ENCODE measurements at places on chromosomes 3 and 15.

- DNase-seq: peak; percentile 15
These were observed 189.2 kb upstream of the FEZF2 start for GRCh38 chr3:62562596-62562995.

GRCh38 chr3:59117396-59117795, 67.6 kb upstream of the CFAP20DC start:
- DNase-seq: no peak

- DNase-seq: no peak
These were observed 124.2 kb downstream of the EEFSEC start for GRCh38 chr3:128277378-128278069.

DNA sequence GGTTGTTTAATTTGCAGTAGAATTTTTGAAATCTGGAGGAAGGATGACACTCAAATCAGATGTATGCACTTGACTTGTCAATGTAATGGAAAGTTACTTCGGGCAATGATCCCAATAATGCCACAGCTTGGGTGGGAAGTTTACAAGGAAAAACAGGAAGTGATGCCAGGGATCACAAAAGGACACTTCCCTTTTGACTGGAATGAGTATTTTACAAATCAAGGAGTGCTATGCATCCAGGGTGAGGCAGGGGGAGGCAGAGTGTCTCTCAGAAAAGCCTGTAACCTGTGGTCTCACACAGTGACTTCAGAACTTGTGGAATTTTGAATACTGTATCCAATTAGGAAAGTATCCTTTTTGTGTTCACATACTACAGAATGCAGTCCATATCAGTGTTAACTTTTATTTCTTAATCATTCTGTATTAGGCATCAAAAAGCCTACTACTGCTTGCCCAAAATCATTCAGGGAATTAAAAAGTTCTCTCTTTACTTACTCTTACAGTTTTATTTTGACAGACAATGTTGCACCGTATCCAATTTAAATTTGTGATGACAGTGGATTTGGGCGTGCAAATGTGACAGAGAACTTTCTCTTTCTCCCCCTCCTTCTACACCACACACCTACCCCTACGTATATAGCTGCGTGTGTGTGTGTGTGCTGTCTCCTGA, 445.1 kb downstream of the MECOM start:
- peak; percentile 84 for DNase-seq

- DNase-seq: no peak
These were observed 36.1 kb downstream of the TRANK1 start for GRCh38 chr3:36908647-36909180.

- DNase-seq: no peak
These were observed 37.8 kb downstream of the PTH1R start for GRCh38 chr3:46915297-46915822.

GRCh38 chr3:19267040-19267439, 118.7 kb downstream of the KCNH8 start:
- no peak for DNase-seq

DNA sequence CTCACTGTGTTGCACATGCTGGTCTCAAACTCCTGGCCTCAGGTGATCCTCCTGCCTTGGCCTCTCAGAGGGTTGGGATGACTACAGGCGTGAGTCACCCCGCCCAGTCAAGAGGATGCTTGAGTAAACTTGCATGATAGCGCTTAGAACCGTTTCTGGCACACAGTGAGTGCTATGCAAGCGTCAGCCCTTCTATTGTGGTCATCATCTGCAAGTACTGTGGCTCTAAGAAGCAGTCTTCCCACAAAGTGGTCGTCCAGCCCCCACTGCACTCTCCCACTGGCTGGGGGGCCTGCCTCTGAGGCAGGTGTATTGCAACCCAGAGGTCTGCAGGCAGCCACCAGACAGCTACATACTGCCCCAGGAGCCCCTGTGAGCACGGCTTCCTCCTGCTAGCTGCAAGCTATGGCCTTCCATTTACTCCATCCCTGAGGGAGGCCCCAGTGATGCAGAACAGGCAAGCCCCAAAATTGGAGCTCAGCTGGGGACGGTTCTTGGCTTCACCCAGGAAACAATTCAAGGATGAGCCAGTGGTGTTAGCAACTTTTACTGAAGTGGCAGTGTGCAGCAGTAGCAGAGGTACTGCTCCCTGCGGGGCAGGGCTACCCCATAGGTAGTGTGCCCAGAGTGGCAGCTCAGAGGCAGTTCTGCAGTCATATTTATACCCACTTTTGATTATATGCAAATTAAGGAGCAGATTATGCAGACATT, 95.4 kb downstream of the LSM3 start:
- DNase-seq: peak; percentile 60

GRCh38 chr3:13015286-13016082, 57.7 kb downstream of the IQSEC1 start:
- DNase-seq: no peak

DNA sequence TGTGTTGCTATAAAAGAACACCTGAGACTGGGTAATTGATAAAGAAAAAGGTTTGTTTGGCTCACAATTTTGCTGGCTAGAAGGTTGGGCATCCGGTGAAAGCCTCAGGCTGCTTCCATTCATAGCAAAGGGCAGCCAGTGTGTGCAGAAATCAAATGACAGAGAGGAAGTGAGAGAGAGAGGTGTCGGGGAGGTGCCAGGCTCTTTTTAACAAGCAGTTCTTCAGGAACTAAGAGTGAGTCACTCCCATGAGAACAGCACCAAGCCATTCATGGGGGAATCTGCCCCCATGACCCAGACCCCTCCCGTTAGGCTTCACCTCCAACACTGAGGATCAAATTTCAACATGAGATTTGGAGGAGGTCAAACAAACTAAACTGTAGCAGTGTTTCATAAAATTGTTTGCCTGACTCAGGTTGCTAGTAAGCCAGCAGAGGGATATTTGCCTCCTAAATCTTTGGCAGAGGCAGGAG, 4.5 kb upstream of the PARP15 start:
- peak; percentile 96 for DNase-seq

DNA sequence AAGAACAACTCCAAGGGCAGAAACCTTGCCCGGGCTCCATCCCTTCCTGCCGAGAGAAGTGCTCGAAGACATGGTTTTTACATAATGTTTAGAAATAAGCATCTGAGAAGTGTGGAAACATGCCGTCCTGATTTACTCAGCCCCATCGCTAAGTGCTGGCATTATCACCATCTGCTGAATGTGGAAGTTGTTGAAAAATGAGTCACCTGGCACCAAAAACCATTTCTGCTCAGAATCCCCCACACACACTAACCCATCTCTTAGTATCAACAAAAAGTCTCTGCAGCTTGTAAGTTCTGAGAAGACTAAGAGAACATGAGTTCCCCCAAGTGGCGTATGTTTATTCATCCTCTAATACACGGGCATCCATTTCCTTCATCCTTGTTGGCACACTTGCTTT, 51.0 kb upstream of the ARL8B start:
- DNase-seq: peak; percentile 65

DNA sequence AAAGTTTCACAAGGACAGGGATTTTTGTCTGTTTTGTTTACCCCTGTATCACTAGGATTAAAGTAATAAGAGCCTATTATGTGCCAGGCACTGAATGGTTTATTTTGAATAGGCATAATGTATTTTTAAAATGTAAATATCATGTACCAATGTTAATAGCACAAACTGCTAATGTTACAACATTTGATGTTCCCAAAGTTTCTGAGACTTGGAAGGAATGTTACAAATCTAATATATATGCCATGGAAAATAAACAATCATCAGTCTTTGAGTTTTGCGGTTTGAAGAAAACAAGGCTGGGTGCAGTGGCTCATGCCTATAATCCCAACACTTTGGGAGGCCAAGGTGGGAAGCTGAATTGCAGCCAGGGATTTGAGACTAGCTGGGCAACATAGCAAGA, 159.4 kb downstream of the CDIN1 start:
- DNase-seq: peak; percentile 19

- no peak for DNase-seq
These were observed 24.8 kb downstream of the TMEM212 start for GRCh38 chr3:171867981-171868380.

DNA sequence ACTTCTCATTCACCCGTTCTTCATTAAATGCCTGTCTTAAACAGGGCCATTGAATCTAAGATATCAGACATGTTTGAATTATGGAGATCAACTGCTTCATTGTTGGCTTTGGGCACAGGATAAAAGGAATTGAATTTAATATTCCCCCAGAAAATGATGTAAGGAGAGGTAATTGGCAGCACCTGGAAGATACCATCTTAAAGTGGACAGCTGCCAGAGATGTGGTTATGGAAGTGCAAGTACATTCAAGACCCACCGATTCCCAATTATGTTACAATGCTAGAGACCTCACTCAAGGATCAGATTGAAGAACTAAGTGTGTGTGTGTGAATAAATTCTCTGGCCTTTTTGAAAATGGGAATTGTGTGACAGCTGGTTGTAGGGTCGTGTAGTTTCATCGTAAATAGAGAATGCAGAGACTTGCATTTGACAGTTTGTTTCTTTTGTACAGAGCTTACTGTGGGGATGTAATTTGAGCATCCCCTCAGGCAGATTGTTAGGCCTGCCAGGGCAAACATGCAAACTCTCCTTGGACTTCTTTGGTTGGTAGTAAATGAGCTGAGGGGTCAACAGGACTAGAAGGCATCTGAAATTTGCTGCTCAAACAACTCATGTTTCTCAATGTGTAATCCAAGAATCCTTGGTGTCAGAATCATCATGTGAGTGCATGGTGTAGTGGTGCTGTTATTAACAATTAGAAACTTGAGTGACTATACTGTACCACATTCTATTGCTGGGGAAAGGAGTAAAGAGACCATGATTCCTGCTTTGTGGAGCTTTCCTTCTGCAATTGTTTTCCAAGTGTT, 359.2 kb upstream of the THRB start:
- no peak for DNase-seq

DNA sequence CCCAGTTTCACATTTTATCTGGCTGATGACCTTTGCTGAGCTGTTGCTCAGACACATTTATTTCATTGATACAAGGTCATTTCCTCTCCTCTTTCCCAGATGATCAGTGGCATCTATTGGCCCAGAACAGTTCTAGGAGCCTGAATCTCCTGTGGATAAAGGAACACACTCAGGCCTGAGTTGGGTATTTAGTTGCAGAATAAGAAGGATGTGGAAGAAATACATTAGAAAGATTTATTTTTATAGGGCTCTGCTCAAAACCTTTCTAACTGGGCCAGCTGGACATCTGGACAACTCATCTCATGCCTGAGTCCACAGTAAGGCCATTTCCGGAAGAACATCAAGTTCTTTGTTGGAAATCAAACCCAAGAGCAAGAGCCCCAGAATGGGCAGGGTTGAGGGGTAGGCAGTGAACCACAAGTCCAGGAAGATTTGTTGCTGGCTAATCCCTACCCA, 19.7 kb upstream of the MFGE8 start:
- DNase-seq: no peak

- DNase-seq: peak; percentile 57
These were observed 22.0 kb upstream of the DOCK3 start for GRCh38 chr3:50652709-50653108.

DNA sequence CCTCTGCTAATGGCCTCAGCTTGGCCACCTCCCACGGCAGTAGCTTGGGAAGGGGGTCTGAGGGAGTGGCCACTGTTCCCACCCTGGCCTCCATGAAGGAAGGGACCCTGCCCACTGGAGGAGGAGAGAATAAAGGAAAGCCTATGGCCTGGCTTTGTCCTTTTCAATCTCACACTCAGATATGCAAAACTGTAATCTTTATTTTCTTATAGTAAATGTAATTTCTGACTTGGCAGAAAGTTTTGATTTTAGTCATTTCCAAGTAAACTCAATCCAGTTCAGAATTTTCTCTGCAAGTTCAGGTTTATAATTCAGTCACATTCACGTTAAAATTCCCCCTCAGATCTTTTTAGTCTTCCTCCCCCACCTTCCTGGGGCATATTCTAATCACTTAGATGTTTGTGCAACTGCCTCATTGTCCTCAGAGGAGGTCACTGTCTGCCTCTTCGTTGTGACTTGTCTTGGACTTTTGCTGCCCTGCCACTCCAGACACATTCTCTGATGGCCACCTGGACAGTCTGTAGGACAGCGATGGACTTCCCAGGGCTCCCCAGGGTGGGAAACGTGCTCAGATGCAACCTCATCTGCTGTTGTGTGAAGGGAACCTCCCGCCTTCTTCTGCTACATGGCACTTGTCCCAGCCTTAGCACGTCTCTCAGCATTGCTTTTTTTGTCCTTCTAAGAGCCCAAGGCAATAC, 222.8 kb upstream of the TBL1XR1 start:
- DNase-seq: peak; percentile 85

GRCh38 chr3:196013587-196014487, 68.1 kb downstream of the TFRC start:
- no peak for DNase-seq

DNA sequence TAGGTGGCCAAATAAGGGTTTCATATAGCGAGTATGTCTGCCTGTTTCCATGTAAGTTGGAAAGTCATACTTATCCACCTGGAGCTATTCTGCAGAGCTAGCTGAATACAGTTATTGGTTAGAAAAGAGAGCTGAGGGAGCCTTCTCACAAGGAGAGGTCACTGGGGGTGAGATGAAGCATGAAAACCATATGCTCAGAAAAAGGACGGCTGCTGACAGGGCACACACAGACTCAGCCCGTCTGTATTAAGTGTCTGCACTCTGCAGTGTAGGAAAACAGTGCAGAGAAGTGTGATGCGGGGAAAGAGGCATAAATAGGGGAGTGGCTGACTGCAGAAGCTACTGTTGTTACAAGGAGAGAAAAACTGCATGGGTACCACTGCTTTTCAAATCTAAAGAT, 58.2 kb downstream of the C3orf70 start:
- no peak for DNase-seq

GRCh38 chr3:47996440-47996839, 19.8 kb downstream of the MAP4 start:
- no peak for DNase-seq

- DNase-seq: peak; percentile 58
These were observed 515.9 kb downstream of the NLGN1 start for GRCh38 chr3:173913397-173913796.

DNA sequence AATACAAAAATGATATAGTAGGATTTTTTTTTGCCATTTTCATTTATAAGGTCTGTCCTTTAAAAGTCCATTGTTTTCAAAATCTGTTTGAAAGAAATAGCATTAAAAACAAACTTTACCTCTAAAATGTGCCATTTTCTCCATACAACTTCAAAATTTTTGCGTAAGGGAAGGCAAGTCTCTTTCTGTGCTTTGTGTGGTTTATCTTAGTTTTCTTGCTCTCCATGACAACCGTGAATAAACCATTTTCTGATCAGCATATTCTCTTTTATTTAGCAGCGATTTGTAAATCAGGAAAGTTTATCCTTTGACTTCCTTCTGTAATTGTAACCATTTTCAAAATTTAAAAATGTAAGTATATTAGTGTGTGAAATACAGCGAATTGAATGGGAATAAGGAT, 147.9 kb upstream of the CGNL1 start:
- DNase-seq: no peak

DNA sequence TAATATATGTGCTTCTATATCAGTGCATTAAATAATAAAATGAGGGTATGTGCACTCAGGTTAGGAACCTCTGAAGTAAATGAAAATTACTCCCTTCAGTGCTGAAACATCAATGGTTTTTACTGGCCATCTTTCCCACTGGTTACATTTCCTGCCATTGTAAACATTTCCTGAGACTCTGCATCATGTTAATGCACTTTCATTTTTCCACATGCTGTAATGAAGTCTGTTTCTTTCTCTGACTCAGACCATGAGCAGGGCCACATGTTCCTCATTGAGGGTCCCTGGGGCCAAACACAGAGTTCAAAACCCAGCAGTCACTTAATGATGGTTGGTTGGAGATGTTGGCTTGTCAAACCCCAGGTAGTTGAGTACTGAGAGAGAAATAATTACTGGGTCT, 15.3 kb downstream of the FAM3D start:
- DNase-seq: no peak

- DNase-seq: peak; percentile 55
These were observed 19.5 kb upstream of the COMMD2 start for GRCh38 chr3:149771652-149772271.
